Mesothelial cell of epicardium (in vitro differentiated cells): ENCODE measurements at places on chromosomes 12 and 14. TPM values are rescaled to one million over a fixed set of nuclear protein-coding genes. Genes with fewer than 3 reads are reported as not detected.

- no peak for DNase-seq
These were observed 18.8 kb upstream of the CATSPERB start for GRCh38 chr14:91750634-91751198.

- DNase-seq, result no peak
These were observed 12.2 kb upstream of the CATSPERB start for GRCh38 chr14:91744068-91744480.

Gene KCNMB4
- 14.1 to 15.7 TPM (median 15.4 TPM) in 3 replicates for total RNA-seq

- DNase-seq, result no peak
These were observed 139.6 kb upstream of the EGLN3 start for GRCh38 chr14:34090451-34090850.

DNA sequence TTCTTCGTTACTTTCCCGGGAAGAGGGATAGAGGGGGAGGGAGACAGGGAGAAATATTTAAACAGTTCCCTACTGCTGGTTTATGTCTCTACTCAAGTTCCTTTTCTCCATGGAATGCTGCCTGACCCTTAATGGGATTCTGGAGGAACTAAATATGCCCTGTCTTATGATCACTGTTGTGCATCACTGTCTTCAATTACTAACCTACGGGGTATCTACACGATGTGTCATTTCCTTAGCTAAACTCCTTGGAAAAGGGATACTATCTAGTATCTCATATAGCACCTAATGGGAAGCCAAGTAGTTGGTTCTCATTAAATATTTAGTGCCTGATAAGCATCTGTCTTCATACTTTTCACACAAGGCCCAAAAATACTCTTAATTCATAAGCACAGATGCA lies 37.5 kb upstream of the FBLN5 start:
- no peak for DNase-seq

GRCh38 chr12:105672121-105672975 lies 341.9 kb downstream of the C12orf75 start:
- DNase-seq, result no peak

Gene PLA2G1B
- total RNA-seq, result not detected in 3 replicates

Gene CISTR
- total RNA-seq, result not detected in 3 replicates

Gene PLCZ1
- not detected in 3 replicates for total RNA-seq

Gene TRPV4
- 3.7 to 4.3 TPM (median 4.1 TPM) in 3 replicates for total RNA-seq

Gene SLC39A2
- 2.7 to 3.3 TPM (median 3.1 TPM) in 3 replicates for total RNA-seq

- DNase-seq, result no peak
These were observed 2.7 kb upstream of the SIVA1 start for GRCh38 chr14:104750056-104750752.

- no peak for DNase-seq
These were observed 23.5 kb upstream of the OASL start for GRCh38 chr12:121062391-121063045.

GRCh38 chr14:59116984-59117415 lies 71.5 kb upstream of the DAAM1 start:
- DNase-seq, result no peak

GRCh38 chr14:91396013-91396660 lies 21.5 kb downstream of the CCDC88C start:
- no peak for DNase-seq

- no peak for DNase-seq
These were observed 7.9 kb downstream of the WDR89 start for GRCh38 chr14:63633801-63634200.

GRCh38 chr14:93977790-93978581 lies 1.6 kb upstream of the ASB2 start:
- DNase-seq, result no peak

- DNase-seq, result no peak
These were observed 2.4 kb upstream of the SIX6 start for GRCh38 chr14:60506462-60506984.

Gene RTL1
- 8.8 to 9.4 TPM (median 9.3 TPM) in 3 replicates for total RNA-seq

- no peak for DNase-seq
These were observed 701.2 kb upstream of the TBX3 start for GRCh38 chr12:115385141-115385540.

Gene OAS2
- 0.22 to 0.43 TPM (median 0.36 TPM) in 3 replicates for total RNA-seq

- DNase-seq, result no peak
These were observed 6.4 kb upstream of the TBPL2 start for GRCh38 chr14:55446833-55447232.

DNA sequence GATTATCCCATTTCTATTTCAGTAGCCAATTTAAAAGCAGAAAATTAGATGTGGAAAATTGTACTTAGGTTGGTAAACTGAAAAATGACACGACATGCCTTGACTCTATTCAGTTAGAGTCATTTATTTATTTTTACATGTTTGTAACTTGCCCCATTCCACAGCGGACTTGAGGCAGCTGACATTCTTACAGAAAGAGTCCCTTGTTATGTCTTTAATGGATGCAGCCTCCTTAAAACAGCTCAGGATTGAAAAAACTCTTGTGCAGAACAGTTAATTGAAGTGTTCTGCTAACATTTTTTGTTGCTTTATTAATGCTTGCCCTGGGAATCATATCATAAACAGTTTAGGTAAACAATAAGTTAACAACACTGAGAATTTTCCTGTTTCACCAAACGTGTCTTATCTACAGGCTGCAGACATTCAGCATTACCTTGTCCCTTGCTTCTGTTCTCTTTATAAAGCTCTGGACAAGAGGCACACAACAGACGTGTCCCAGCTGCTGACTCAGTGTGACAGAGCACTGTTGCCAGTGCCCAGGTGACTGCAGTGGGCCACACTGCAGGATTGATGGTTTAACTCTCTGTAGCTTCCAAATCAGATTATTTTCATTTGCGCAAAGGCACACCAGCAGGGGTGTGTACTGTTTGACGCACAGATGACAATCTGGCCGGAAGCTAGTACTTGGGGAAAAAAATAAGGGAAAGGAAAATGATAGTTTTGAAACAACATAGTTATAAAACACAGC lies 101.6 kb downstream of the PELI2 start:
- DNase-seq, result no peak

DNA sequence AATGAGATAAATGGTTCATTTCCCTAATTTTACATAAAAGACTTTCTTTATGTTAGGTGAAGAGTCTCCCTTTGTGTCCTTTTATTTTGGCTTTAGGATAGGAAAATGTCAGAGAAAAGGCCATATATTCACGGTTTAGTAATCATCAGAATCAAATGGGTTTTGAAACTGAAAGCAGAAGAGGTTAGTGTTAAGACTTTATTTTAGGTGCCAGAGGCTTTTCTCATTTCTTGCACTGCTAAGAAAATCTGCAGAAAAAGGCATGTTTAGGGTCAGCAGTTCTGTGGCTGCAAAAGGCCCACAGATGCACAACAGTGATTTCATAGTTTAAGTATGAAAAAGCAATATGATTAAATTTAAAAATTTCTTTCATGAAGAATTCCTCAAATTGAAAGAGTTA lies 80.4 kb upstream of the SINHCAF start:
- no peak for DNase-seq

DNA sequence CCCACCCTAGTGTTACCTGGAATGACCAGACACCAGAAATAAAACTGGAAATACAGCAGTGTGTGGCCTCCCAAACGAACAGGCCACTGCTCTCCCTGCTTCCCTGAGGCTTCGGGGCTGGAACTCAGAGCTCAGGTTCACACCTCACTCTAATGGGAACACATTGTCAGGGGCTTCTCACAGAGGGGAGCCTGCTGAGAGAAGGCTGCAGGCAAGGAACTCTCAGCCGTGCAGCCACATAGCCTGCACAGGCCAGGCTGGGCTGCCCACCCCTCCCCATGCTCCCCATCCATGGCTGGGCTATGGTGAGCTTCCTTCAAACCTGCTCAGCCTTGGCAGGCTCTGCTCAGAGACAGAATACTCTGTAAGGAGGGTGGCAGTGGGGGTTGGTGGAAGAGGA lies 302.5 kb downstream of the EMP1 start:
- DNase-seq, result no peak

GRCh38 chr12:103589517-103589916 lies 2.4 kb downstream of the STAB2 start:
- no peak for DNase-seq

- no peak for DNase-seq
These were observed 43.3 kb upstream of the RASSF3 start for GRCh38 chr12:64566831-64567517.

DNA sequence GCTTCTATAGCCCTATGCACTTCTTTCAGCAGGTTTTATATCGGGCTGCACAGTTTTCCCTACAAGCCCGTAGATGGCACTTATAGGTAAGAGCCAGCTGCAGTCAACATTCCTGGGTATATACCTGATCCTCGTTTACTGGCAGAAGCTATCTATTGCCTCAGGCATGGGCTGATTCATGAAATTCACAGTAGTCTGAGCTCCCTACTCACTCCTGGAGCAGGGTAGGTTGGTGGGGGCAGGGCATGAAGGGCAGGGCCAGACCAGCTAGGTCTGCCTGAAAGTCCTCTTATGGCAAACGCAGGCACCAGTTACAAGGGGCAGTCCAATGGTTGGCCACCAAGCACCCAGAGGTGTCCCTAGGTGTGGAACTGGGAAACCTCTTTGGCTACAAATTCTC lies 345.8 kb downstream of the RPS29 start:
- DNase-seq, result no peak

DNA sequence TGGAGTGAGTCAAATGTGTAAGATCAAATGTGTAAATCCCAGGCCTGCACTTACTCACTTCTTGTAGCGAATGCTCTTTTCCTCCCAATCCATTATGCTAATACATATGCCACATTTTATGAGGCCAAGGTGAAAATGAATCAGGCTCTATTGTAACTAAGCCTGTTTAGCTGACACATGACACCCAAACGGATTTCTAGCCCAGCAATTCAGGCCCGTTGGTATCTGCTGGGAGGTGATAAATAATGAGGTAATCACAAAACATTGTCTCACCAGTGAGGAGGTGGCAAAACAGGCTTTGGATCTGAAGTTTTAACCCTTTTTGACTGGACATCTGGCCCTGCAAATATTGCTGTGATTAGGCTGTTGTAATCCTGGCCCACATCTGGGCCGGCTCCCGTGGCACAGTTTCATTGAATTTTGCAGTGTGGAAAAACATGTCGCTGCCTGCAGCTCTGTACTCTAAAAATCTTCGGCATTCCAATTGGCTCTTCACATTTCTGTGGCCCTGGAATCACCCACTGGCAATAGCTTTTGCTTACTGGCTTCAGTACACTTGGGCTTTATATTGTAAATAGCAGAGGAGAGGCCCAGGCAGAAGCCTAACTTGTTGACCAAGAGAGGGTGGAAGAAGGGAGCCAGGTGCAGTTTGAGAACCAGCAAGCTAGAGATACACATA lies 106.1 kb downstream of the PAX9 start:
- no peak for DNase-seq

DNA sequence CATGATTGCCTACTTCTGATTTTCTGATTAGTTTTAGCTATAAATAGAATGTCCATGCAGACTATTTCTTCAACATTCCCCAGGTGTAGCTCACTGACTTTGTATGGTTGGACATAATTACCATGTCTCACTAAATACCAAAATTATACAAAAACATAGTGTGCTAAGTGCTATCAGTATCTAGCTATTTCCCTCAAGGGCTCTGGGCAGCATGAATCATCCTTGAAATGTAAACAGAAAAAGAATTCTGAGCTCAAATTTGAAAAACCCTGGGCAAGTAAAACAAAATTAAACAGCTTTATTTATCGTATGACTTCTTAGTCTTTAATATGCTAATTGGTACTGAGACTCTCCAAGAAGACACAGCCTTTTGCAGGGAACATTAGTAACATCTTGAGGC lies 82.9 kb downstream of the SPATA7 start:
- no peak for DNase-seq

GRCh38 chr12:3896801-3897351 lies 23.7 kb upstream of the PARP11 start:
- no peak for DNase-seq

DNA sequence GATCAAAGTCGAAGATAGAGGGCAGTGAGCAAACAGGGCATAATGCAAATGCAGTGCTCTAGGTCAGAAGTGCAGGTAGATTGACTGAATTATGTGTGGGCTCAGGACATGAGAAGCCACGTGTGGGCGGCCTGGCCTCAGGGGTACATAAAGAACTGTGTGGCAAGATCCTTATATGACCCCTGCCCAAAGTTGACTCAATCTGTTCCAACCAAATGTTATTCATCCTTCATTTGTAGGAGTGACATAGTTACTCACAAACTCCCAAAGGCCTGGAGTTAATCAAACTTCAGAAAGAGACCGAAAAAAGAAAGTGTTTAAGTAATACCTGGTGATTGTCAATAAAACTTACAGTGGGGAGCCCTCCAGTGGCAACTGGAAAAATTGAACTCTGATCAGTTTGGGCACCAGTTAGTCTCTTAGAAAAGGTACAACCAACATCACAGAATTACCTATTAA lies 150.4 kb upstream of the FAR2 start:
- peak; percentile 39 for DNase-seq

GRCh38 chr12:5242440-5242839 lies 189.5 kb upstream of the NTF3 start:
- no peak for DNase-seq

- no peak for DNase-seq
These were observed 130.5 kb downstream of the ZFP36L1 start for GRCh38 chr14:68662392-68662791.

DNA sequence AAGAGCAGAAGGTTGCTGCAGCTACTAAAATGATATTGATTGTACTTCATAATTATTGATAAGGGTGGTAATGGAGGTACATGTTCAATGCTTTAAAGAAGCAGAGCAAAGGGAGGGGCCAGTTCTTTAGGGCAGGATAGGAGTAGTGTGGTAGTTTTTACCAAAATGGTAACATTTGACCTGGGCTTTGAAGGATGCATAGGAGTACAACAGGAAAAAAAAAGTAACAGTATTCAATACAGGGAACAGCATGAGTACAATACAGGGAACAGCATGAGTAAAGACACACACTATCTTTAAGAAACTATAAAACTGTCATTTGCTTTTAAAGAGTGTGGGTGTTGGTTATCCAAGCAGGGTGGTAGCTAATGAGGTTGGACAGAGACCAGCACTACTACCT lies 215.0 kb upstream of the CRY1 start:
- DNase-seq, result no peak

DNA sequence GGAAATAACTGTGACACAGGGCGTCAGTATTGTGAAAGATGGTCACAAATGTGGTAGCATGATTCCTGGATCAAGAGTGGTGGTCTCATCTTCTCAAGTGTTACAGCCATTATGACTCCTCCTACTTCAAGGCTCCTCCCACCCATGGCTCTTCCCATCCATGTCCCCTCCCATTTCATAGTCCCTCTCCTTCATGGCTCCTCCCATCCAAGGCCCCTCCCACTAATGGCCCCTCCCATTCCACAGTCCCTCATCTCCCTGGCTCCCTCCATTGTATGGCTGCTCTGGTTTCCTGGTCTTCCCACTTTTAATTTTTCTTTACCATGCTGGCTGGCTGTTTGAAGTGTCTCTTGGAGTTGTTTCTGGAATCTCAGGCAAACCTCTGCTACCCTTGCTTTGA lies 1375.2 kb upstream of the TMEM132C start:
- DNase-seq, result no peak

Gene MFAP5
- 0.60 to 1.8 TPM (median 1.5 TPM) in 3 replicates for total RNA-seq

GRCh38 chr12:91382081-91382543 lies 199.5 kb upstream of the DCN start:
- peak; percentile 93 for DNase-seq

Gene FAR2
- total RNA-seq, result 7.0 to 7.4 TPM (median 7.2 TPM) in 3 replicates

- no peak for DNase-seq
These were observed 413.6 kb downstream of the TMEM121 start for GRCh38 chr14:105939810-105940508.
